Activated CD4-positive, alpha-beta memory T cell treated with anti-CD3 and anti-CD28 coated beads for 36 hours (primary cell): ENCODE measurements at places on chromosomes 6 and 20. TPM values are rescaled to one million over a fixed set of nuclear protein-coding genes. Genes with fewer than 3 reads are reported as not detected.

Gene MPIG6B
- total RNA-seq, result not detected

Gene FERMT1
- total RNA-seq, result 0.33 TPM

Gene RIMS4
- total RNA-seq, result not detected

Gene RAB5IF
- total RNA-seq, result 114 TPM

Gene MAP3K7
- 26.3 TPM for total RNA-seq

Gene CNR1
- not detected for total RNA-seq

Gene SLA2
- 47.1 TPM for total RNA-seq

Gene ERMARD
- total RNA-seq, result 23.9 TPM

Gene BTNL2
- not detected for total RNA-seq

Gene MYCT1
- not detected for total RNA-seq

Gene DEFB132
- not detected for total RNA-seq

Gene RBPJL
- not detected for total RNA-seq

Gene SLC4A11
- 0.87 TPM for total RNA-seq

DNA sequence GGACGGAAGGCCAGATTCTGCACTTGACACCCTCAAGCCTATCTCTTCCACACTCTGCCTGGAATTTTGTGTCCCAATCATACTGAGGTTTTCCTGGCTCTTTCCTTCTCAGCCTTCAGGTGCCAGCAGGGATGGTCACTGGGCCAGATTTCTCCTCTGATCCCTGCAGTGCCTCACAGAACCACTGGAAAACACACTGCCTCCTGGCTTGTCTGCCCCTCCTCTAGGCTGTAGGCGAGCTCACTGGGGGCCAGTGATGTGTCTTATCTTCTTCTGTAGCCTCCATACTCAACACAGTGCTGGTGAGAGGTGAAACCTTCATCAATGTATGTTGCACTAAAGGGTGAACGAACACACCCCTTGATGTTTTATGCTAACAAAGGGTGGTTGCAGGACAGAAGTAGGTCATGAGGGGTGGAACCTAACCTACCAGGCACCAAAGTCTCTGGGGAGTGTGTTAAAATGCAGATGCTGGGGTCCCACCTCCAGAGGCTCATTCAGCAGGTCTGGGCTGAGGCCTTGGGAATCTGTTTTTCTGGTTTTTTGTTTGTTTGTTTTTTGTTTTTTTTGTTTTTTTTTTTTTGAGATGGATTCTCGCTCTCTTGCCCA is 80.3 kb downstream of the CDH26 start:
- DNase-seq, result no peak

DNA sequence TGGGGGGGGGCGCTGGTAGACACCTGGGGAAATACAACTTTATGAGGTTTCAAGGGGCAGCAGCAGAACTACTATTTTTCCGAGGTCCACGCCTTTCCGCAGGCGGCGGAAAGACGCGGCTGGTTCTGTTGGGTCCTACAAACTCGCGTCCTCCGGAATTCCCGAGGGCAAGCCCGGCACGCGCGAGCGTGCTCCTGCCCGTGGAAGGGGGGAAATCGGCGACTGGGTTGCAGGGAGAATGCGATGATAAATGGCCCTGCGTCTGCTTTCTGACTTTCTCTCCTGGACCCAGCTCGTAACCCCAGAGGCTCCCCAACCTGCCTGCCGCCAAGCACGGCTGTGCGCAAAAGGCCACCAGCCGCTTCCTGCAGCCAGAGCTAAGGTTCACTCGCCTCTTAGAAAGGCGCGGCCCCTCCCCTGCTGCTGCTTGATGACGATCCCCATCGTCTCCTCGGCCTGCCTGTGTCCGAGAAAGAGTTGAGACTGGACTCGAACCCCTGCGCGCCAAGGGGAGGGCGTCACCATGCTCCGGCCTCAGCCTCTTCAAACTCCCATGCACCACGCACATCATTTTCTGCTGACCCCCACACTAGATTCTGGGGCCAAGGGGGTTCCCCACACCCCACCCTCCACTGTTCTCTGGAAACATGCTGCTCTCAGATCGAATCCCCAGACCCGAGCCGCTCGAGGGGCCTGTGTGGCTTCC is 6.7 kb downstream of the FOXA2 start:
- DNase-seq, result no peak

GRCh38 chr6:138404666-138405337 is 779 bp downstream of the HEBP2 start:
- DNase-seq, result peak; percentile 44

GRCh38 chr20:52592567-52592966 is 379.6 kb upstream of the TSHZ2 start:
- DNase-seq, result no peak

DNA sequence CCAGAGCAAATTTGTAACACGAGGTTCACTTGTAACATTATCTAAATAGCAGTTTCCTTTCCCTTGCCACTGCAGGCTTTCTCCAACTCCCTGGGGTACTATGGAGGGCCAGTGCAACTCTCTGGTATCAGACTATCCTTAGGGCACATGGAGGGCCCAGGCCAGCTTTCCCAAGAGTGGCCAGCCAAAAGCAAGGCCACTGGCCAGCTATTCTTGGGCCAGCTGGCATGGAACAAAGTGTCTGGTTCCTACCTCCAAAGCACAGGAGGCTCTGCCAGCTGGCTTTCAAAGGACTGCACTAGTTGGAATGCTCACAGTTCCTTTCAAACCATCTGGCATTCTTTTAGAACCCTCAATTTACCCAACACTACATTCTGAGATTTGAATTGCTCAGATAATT is 8.7 kb downstream of the RNF24 start:
- DNase-seq, result no peak

DNA sequence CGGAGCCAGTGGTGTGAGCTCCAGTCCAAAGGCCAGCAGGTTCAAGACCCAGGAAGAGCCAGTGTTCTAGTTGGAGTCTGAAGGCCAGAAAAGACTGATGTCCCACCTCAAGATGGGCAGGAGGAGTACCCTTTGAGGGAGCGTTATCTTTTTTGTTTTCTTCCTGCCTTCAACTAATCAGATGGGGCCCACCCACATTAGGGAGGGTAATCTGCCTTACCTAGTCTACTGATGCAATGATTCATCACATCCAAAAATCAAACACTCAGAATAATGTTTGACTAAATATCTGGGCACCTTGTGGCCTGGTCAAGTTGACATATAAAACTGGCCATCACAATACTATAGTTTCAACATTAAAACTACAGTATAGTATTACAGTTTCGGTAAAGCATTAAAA is 19.7 kb downstream of the ZKSCAN3 start:
- no peak for DNase-seq

GRCh38 chr6:137191670-137192069 is 18.2 kb upstream of the IL22RA2 start:
- DNase-seq, result no peak

DNA sequence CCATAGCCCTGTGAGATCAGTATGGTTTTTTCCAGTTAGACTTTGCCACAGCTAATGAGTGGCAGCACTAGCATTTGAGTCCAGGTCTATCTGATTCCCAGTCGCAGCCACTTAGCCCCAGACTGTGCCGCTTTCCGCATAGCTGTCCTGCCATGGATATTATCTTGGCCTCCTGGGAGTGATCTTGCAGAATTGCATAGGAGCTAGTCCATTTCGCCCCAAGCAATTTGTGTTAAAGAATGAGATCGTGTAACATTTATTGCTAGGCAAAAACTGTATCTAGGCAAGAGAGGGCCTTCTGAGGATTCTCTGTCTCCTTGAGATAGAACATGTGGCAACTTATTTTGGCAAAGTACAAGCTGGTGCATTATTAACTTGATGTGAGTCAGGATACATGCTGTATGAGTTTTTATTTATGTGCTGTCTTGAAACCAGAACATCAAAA is 74.2 kb downstream of the EZR start:
- no peak for DNase-seq

- peak; percentile 18 for DNase-seq
Observed at GRCh38 chr20:62721511-62722370, 13.1 kb downstream of the NTSR1 start.

DNA sequence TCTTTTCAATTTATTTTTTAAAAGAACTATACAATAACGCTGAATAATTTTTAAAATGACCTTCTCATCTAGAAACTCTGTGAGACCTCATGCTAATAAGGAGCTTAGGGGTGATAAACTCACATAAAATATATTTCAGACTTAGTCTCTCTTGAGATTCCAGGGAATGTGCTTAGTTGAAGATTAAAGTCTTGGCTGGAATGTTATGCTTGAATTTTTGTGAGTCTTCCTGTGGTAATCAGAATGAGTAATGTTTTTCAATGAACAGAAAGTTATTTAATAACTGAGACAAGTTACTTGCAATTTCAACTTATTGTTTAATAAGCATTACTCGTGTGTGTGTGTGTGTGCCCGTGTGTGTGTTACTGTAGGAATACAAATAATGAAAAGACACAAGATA is 379.9 kb upstream of the EPHA7 start:
- no peak for DNase-seq

DNA sequence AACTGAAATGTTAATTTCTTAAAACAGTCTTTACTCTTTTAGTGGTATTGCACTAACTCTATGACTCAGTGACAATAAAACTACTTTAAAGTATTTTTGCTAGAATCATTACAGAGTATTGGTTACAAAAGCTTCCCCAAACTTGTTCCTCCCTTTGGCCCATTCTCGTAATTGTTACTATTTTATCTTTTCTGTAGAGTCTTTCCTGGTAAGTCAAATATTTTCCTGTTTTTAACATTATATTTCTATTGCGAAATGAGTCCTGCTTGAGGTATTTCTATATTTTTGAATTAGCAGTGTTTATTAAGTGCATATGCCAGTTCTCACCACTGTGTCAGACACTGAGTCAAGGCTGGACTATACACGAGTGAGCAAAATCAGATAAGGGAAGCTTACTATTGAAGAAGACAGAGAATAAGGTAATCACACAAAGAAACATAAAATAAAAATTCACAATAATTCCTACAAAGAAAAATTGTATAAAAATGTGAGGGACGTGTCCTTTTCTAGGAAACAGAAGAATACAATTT is 970.5 kb downstream of the EYS start:
- no peak for DNase-seq

DNA sequence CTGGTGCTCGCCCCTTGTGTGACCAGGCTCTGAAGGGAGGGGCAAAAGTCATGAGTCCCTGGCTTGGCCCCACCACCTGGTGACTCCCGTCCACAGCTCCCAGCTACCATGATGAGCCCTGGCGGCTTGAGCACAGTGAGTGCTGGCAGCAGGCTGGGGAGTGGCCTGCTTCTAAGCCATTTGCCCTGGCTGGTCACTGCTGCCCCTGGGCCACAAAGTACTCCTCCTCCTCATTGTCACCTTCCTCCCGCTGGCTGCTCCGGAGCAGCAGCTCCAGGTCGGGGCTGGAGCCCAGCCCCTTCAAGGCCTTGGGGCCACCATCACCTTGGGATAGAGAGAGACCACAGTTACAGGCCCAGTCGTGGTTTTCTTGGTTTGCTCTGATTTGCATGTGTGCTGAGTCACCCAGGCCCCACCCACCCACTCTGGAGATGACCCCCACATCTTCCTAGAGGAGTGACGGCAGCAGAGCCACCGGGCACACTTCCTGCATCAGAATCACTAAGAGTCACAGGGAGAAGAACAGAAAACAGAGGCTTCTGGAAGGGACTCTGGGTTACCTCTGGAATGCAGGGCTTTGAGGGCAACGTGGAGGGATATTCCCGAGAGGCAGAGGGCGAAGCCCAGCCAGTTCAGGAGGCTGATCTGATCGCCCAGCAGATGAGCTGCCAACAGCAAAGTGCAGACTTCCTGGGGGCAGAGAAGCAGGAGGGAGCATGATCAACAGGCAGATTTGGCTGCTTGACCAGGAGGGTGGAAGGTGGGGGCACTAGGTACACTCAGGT is 42.1 kb upstream of the CDH22 start:
- peak; percentile 61 for DNase-seq

DNA sequence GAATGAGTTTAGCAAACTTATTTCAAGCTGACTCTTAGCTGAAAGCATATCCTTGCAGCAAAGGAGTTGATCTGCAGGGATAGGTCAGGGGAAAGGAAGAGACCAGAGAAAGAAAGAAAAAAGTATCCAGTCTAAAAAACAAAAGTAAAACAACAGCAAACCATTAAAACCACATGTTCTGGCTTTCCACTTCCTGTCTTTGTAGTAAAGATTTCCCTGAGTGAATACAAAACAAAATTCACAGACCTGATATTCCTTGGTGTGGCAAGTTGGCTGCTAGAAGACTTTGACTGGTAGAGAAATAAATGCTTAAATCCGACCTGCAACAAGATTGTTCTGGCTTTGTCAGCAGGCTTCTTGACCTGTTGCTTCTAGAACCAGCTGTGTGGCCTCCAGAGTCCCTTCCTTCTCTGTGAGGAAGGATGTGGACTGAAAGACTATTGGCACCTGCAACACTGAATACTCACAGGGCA is 23.4 kb upstream of the MCM3 start:
- DNase-seq, result no peak

DNA sequence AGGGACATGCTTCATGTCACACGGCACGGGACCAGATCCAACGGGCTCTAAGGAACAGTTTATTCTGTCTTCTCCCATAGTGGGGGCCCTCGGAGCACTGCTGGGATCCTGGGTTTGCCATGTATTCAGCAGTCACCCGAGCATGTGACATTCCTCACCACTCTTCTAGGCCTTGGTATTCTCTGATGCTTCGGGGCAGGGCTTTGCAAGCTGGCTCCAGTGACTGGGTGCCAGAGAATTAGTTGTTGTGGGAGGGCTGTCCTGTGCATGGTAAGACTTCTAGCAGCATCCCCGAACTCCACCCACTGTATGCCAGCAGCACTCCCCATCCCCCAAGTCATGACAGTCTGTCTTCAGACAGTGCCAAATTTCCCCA is 5.4 kb downstream of the CCN5 start:
- DNase-seq, result no peak
